ENCODE measurements at places on chromosomes 11 and 22. TPM values are rescaled to one million over a fixed set of nuclear protein-coding genes. Genes with fewer than 3 reads are reported as not detected.

DNA sequence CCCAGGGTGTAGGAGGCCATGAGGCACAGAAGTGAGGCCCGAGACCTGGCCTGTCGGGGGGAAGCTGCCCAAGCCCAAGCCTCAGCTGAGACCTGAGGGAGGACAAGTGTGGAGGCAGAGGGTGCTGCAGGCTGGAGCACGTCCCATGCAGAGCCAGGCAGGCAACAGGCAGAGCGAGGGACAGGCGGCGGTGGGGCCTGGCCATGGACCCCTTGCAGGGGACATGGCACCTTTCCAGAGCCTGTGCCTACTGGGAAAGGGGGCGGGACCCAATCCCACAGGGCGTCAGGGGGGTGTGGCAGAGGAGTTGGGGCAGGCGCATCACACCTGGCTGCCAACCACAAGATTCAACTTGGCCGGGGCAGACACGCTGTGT, 4.3 kb downstream of the TNNI2 start:
- no peak for DNase-seq

ENTHD1 gene
- polyA plus RNA-seq: not detected

NNMT gene
- 28.9 TPM for polyA plus RNA-seq

DNA sequence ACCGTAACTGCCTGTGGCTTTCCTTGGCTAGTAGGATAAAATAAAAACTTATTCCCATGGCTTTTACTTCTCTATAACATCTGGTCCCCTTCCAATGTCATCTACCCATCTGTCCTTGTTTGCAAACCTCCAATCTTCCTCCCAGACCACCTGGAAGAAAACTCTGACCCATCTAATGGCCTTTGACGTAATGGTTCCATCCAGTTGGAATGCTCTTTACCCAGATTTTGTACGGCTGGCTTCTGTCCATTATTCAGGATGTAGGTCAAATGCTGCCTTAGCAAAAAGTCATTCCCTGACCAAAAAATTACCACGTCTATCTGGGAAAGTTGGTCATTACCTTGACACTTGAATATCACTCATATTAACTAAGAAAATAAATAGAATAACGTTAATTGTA, 577.9 kb upstream of the ANO5 start:
- DNase-seq: no peak

GRCh38 chr11:14414470-14415461, 55.8 kb upstream of the RRAS2 start:
- no peak for DNase-seq

DNA sequence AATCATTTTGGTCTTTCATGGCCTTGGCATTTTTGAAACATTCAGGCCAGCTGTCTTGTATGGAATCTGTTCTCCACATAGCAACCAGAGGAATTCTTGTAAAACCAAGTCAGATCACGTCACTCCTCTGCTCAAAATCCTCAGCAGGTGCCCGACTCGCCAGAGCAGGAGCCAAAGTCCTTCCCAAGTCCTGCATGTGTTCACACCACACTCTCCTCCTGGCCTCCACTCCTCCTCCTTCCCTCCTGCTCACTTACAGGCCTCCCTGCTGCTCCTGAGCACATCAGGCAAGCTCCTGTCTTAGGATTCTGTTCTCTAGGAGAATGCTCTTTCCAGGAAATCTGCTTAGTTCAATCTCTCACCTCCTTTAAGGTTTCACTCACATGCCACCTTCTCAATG, 6.9 kb upstream of the PSMC3 start:
- DNase-seq: no peak

GRCh38 chr11:116104498-116105174, 600.4 kb upstream of the CADM1 start:
- DNase-seq: no peak
